ENCODE measurements at places on chromosomes 13 and 19.

GRCh38 chr13:64674126-64674525 is 2556.0 kb downstream of the PCDH9 start:
- no peak for DNase-seq

GRCh38 chr13:31377946-31378345 is 178.2 kb downstream of the B3GLCT start:
- DNase-seq = no peak

GRCh38 chr19:29671393-29672160 is 6.3 kb downstream of the PLEKHF1 start:
- DNase-seq = peak; percentile 90

DNA sequence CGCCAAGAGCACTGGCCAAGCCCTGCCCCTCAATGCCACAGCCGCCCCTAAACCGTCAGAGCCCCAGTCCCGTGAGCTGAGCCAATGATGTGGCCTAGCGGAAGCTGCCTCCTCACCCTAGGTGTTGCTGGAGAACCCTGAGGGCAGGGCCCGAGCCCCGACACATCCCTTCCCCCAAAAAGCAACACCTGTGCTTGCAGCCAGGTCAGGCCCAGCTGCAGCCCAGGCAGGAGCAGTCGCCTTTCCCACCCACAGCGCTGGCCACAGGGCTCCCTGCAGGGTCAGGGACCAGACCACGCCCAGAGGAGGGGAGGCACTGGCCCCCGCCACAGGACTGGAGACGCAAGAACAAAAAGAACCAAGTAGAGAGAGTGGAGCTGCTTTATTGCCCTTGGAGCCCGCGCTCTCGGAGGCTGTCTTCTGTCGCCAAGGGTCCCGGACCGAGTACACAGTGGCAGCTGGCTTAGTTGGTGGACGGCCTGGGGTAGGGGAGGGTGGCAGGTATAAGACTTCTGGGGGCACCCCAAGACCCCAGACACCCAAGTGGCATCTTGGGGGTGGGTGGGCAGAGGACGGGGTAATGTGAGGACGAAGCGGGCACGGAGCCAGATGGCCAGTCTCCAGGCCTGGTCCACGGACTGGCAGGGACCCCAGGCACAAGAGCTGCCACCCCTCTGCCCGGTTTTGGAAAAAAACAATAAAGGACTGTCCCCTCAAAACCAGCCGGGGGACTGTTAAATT is 3.3 kb downstream of the P2RY11 start:
- DNase-seq = peak; percentile 82

GRCh38 chr19:13212759-13213330 is 62.6 kb downstream of the IER2 start:
- peak; percentile 88 for DNase-seq

DNA sequence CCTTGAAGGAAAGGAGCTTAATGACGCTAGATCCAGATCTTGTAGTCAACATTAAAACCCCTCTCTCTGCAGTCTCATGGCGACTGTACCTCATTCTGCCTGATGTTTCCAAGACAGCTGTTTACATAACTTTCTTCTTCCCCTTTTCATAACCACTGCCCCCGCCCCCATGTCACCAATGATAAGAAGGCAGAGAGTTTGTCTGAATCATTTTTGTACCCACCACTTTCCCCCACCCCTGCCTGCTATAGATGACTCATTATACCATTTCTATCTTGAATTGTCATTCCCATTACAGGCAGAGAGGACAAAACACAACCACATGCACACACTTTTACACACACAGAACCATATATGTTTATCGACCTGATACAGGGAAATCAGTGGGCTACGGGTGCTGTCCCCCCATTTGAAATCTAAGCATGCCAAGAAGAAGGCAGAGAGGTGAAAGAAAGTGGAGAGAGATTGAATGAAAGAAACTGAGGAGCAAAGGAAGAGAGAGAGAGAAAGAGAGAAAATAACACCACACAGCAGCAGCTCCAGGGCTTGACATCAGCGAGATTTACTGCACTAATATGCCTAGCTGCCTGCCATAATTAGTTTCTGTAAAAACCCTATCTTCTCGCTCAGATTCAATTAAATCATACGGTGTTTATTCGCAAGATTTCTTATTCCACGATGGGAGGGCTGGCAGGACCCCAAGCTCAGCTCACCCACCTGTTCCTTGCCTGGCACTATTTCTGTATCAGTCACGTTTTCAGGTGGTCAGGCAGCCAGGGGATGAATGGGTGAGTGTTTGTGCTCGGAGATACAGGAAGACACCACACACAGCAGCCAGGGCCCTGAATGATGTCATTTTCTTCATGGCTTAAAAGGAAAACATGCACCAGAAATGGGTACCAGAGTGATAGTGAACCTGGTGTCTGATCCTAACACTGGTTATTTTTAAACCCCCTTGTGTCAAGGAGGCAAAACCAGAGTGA is 114.3 kb upstream of the SERP2 start:
- DNase-seq = peak; percentile 83

- DNase-seq = no peak
These were observed 21.4 kb downstream of the TSSK6 start for GRCh38 chr19:19493841-19494546.

- no peak for DNase-seq
These were observed 5.0 kb downstream of the CBLC start for GRCh38 chr19:44782729-44783128.

DNA sequence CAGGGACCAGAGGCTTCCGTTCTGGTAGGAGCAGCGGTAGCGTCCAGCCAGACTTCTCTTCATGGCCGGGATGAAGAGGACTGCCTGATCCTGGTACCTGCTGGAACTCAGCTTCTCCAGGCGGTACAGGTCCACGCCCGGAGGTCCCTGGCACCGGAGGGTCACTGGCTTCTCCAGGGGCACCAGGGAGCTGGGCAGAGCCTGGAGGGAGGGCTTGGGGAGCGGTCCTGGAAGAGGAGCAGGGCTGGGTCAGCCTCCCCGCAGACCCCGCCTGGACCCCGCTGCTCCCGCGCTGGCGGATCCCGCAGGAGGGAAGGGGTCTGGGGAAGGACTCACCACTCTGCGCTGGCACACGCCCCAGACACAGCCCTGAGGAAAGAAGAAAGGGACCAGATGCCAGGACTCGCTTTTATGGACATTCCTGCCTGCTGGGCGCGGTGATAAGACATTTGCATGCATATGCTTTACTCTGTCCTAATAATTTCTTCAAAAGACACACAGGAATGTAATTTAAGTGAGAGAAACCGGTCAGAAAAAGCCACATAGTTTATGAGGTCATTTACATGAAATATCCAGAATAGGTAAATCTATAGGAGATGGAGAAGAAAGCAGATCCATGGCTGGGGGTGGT is 5.8 kb downstream of the GP6 start:
- DNase-seq = no peak

- no peak for DNase-seq
These were observed 17.8 kb downstream of the SULT2B1 start for GRCh38 chr19:48569814-48570213.

DNA sequence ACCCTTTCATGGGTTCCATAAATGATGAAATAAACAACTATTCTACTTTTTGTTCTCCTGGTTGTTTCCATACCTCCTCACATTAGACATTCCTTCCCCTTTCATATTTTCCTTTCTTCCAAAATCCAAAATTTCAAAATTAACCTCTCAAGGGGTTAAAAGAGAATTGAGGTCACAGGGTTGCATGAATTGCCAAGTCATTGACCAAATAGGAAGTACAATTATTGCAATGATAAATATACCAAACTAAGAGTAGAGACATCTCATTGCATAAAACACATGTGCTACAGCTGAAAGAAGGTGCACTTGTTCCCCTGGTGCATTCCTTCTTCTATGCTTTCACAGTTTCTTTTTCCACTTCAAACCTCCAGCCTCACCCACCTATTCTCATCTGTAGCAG is 136.1 kb downstream of the KCTD12 start:
- no peak for DNase-seq

Measured in activated CD8-positive, alpha-beta memory T cell treated with anti-CD3 and anti-CD28 coated beads for 24 hours (primary cell).